ENCODE measurements at places on chromosomes 5 and 9.

GRCh38 chr5:43213951-43214350 is 21.9 kb downstream of the NIM1K start:
- peak; percentile 23 for DNase-seq

- DNase-seq: no peak
Observed at GRCh38 chr9:113511047-113511521, 47.6 kb downstream of the RGS3 start.

DNA sequence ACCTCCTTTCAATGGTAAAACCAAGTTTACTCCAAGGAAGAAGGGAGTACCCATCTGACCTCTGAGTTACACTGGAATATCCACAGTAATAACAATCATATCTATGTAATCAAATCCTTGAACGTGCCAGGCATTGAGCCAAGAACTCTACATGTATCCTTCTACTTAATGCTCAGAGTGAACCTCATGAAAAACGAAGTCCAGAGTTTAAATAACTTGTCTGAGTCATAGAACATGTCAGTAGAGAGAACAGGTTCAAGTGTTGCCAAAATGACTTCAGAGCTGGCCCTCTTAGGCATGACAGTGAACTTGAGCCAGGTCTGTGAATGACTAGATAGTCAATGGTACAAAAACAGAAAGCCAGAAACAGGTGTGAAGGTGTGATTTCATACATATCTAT is 164.1 kb upstream of the ZNF618 start:
- DNase-seq: peak; percentile 60

GRCh38 chr9:120989065-120989464 is 61.0 kb downstream of the C5 start:
- no peak for DNase-seq

DNA sequence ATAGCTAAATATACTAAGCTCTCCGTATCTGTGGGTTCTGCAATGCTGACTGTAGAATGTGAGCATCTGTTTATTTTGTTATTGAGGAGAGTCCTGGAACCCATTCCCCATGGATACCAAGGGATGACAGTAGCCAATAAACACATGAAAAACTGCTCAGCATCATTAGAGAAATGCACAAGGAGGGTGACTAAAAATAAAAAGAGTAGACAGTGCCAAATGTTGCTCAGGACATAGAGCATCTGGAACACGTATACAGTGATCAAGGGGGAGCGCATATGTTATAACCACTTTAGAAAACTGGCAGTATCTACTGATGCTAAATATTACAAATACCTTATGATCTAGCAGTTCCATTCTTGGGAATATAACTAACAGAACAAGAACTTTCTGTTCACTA is 31.0 kb downstream of the MARCHF6 start:
- peak; percentile 9 for DNase-seq

- DNase-seq: peak; percentile 90
Observed at GRCh38 chr9:111599092-111599954, at the start of gene PTGR1. TSS of gene PTGR1 (minus strand) at chr9:111599647. CDS start at chr9:111597422, 2,225 bp downstream.

DNA sequence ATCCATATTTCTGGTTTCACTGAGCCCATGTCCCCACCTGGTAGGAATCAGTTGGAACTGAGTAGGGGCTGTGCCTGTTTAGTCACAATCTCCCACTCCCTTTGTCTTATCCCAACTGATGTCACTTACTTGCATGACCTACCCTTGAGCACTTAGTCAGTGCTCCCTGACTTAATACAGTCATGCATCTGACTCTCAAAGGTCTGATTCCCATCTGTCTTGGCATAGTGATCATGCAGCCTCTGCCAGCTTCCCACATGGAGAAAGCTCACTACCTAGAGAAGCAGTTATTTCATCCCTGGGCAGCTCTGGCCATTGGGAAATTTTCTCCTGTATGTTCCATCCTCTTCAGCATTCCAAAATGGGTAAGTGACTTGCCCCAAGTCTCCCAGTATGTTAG is 24.8 kb downstream of the ABLIM3 start:
- peak; percentile 47 for DNase-seq

GRCh38 chr9:123359546-123359945 is 3.5 kb downstream of the CRB2 start:
- DNase-seq: no peak

DNA sequence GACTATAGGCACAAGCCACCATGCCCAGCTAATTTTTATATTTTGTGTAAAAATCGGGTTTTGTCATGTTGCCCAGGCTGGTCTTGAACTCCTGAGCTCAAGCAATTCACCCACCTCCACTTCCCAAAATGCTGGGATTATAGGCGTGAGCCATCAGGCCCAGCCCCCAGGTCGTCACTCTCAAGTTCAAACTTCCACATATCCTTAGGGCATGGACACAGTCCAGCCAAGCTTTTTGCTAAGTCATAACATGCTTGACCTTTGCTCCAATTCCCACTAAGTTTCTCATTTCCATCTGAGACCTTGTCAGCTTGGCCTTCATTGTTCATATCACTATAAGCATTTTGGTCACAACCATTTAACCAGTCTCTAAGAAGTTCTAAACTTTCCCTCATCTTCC is 43.9 kb upstream of the ARAP3 start:
- DNase-seq: peak; percentile 87

GRCh38 chr5:15669826-15670225 is 169.8 kb downstream of the FBXL7 start:
- DNase-seq: no peak

DNA sequence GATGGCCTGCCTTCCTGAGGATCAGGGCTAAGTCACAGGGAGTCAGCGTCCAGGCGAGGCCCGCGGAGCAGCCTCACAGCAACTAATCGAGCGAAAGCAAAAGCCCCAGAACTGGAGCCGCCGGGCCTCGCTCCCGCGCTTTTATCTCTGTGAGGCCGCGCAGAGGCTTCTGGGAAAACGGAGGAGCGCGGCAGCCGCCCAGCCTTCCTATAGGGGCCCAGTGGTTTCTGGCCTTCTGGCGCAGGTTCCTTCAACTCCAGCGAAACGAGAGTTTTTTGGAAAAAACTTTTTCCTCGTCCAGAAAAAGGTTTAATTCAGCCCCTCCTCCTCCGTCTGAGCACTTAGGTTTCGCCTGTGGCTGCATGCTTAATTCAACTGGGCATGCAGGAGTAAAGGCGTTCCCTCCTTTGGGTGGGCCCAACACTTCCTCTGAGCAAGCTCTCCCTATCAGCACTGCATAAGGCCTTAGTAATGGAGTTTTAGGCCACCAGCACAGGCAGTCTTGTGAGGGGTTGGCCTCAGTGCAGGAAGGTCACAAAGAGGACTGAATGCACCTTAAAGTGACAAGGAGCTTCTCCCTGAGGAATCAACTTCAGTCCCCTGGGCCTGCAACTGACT is at the start of gene MEIKIN:
Gene MEIKIN, minus strand, starts transcription at position 113 of the 618 bp plus-strand sequence. CDS start 158 bp downstream, outside the sequence.
- no peak for DNase-seq

DNA sequence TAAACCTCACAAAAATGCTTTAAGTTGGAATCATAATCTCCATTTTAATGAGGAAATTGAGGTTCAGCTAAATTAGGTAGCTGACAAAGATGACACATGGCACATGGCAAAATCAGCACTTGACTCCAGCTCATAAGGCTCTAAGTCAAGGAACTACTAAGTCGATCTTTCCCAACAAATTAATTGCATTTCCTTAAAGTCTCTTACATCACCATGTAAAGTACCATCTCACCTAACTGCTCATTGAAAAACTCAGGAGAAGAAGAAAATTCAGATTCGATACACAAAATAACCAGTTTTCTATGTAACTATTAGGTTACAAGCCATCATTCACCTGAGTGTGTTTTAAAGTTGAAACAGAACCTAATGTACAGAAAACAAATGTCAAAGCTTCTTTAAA is 85.8 kb upstream of the IFNE start:
- no peak for DNase-seq

GRCh38 chr9:33109850-33110595 is 33.5 kb upstream of the SMU1 start:
- no peak for DNase-seq

DNA sequence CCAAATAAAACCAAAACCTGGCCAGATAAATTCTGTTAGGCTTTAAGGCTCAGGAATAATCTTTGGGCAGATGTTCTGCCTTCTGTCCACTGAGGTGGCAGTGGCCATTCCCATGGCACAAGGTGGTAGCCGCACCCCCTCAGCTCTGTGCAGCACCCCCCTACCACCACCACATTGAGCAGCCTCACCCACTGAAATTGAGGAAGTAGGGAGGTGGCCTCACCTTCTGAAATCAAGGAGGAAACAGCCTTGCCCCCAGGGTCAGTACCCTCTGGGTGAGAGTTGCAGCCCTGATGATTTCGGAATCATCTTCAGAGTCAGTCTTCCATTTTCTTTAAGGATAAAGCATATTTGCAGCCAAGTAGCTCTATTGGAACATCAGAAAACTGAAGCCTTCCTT is 204.8 kb upstream of the PIK3R1 start:
- no peak for DNase-seq

DNA sequence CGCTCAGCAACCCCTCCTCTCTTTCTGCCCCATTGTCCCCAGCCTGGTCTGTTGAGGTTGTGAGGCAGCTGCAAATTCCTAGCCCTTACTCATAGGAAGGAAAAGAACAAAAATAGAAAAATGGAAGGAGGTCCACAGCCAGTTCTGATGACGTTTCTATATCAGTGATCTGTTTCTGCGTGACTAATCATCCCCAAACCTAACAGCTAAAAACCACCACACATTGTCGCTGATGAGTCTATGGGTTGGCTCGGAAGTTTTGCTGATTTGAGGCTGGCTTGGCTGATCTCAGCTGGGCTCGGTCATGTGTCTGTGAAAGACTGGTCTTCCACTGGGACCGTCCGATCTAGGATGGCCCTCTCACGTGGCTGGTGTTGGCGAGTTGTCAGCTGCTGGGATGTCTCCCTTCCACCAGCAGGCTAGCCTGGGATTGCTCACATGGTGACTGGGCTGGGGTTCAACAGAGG is 200.6 kb upstream of the ZNF618 start:
- peak; percentile 100 for DNase-seq

- no peak for DNase-seq
Observed at GRCh38 chr5:74722271-74722670, 37.2 kb downstream of the HEXB start.

DNA sequence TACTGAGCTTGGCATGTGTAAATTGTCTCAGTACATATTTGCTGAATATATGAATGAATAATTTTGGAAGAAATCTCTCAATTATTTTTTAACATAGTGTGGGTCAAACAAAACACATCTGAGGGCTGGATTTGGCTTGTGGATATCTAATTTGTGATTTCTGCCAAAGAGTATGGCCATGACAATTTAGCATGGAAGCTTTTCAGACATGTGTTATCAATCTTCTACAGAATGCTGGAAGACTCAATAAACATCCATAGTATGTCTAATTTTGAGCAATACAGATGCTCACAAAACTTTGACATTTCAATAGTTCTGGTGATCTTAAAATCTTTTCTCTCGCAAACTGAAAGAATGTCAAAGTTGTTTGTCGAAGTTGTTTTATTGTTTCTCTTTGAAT is 214.1 kb upstream of the ANKH start:
- DNase-seq: no peak

GRCh38 chr5:120254385-120254784 is 209.7 kb upstream of the PRR16 start:
- DNase-seq: peak; percentile 13

- DNase-seq: no peak
Observed at GRCh38 chr5:150144879-150145278, 10.8 kb downstream of the PDGFRB start.

DNA sequence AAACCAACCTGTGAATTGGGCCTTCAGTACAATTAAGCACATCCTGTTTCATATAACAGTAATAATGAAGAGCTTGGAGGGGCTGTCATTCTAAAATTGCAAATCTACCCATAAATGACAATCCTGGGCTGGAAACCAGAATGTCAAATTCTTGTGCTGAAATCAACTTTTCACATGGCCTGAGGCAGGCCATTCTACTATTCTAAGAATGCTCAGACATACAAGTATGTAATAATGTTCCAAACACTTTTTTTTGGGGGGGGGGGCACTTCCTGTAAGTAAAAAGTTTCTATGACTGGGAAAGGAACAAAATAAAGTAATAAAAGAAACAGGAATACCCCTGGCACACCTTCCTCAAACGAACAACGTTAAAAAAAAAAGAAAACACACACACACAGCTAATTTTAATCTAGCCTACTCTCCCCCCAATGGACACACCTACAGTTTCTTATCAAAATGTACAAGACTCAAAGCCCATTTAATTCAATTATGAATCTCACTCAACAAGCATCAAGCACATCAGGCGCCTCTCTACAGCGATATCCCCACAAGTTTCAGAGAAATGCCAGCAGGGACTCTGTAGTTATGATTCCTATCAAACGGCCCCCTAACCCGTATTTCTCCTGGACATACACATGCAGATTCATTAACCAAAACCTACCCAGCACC is 1.4 kb downstream of the ETF1 start:
- peak; percentile 72 for DNase-seq

GRCh38 chr9:72665421-72665820 is 144.0 kb downstream of the TMC1 start:
- DNase-seq: peak; percentile 77

GRCh38 chr9:110758201-110758600 is 89.6 kb downstream of the MUSK start:
- DNase-seq: no peak

GRCh38 chr5:110085826-110086225 is 396.1 kb downstream of the MAN2A1 start:
- no peak for DNase-seq

DNA sequence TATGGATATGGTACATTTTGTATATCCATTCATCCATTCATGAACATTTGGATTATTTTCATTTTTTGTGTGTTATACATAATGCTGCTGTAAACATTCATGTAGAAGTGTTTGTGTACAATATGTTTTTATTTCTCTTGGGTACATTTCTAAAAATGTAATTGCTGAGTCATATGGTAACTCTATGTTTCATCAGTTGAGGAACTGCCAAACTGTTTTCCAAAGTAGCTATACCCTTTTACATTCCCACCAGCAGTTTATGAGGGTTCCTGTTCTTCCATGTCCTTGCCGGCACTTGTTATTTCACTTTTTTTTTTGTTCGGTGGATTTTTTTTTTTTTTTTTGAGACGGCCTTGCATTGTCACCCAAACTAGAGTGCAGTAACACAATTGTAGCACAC is 54.0 kb upstream of the MCCC2 start:
- peak; percentile 44 for DNase-seq

- no peak for DNase-seq
Observed at GRCh38 chr5:10351919-10352318, 1.6 kb upstream of the MARCHF6 start.

DNA sequence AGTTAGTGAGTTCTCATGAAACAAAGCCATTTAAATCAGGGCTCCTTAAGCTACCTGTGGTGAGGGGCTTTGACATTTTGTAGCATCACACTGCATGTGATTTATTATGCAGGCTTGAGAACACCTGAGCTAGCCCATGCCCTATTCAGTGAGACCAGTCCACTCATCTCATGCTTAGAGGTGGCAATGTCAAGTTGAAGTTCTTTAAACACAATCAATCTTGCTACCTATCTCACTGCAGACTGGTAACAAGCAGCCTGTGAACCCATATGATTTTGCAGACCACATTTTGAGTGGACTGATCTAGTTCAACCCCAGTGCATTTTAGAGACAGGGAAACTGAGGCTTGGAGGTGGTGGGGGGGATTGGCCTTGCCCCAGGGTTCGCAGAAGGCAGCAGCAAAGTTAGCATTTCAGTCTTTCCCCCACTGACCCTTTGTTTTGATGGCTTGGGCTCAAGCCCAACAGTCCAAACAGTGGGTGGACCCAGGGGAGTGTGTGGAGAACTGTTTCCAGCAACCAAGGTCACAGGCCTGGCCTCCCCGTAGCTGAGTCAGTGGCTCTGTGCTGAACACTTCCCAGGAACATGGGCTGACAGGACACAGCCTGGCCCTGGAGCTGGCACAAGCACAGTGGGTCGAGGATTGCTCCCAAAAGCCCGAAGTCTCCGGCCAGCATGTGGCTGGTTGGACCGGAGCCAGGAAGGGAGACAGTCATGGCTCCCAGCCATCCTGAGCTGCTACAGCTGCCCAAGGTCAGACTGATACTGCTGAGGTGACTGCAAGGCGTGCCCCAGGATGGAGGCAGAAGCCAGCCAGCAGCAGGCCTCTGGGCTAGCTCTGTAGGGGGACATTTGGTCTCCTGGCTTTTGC is 95.3 kb downstream of the RGS3 start:
- peak; percentile 76 for DNase-seq
